ENCODE measurements at places on chromosomes 13 and 19.
A peak's percentile ranks its signal among the peaks of the same experiment; 100 is the strongest.

DNA sequence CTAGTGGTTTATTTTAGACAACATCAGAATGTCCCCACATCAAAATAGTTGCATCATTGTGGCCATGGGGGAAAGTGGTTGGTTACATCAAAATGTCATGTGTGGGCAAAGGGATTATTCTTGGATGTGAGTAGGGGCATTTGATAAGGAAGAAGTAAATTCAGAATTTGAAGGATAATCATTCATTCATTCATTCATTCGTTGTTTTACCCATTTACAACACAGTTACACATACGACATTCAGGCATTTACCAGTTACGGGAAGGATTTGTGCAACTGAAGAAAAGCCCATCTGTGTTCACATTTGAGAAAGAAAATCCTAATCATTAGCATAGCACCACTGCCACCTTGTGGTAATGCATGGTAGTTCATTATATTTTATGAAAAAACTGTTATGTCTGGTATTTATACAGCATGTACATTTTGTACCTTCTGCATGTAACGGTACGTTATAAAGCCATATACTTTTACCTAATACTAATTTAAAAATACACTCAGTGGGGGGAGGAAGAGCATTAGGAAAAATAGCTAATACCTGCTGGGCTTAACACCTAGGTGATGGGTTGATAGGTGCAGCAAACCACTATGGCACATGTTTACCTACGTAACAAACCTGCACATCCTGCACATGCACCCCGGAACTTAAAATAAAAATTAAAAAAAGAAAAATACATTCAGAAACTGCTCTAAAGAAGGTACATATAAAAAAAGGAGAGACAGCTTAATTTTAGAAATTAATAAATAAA lies 62.1 kb downstream of the DGKH start:
- peak; percentile 84 for DNase-seq

GRCh38 chr19:40342644-40343311 lies 5.4 kb downstream of the C19orf47 start:
- no peak for DNase-seq

- DNase-seq, result peak; percentile 96
Observed at GRCh38 chr13:97223711-97224541, 1.8 kb downstream of the MBNL2 start.

DNA sequence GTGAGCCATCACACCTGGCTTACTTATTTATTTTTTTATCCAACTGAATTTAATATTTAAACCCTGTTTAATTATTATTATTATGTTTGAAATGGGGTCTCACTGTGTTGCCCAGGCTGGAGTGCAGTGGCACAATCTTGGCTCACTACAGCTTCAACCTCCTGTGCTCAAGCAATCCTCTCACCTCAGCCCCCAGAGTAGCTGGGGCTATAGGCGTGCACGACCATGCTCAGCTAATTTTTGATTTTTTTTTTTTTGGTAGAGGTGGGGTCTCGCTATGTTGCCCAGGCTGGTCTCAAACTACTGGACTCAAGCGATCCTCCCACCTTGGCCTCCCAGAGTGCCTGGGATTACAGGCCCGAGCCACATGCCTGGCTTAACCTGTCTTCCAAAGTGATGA lies 32.5 kb downstream of the SPTBN4 start:
- DNase-seq, result no peak

GRCh38 chr13:31946091-31946770 lies 85.3 kb upstream of the FRY start:
- no peak for DNase-seq

DNA sequence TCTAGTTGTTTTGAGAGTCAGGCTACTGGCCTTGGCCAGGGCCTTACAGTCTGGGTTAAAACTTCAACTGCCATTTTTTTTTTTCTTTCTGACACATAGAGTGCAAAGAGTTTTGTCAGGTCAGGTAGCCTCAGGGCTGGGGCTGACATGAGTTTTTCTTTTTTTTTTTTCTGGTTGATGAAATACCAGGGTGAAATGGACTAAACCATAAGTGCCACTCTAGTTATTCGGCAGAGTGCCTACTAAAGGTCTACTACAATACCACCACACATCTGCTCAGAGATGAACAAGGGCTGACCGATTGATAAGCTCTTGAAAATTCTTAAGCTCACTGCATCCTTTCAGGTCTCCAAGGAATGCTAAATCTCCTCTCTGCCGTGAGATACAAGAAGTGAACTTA lies 4.4 kb upstream of the ZNF320 start:
- no peak for DNase-seq

DNA sequence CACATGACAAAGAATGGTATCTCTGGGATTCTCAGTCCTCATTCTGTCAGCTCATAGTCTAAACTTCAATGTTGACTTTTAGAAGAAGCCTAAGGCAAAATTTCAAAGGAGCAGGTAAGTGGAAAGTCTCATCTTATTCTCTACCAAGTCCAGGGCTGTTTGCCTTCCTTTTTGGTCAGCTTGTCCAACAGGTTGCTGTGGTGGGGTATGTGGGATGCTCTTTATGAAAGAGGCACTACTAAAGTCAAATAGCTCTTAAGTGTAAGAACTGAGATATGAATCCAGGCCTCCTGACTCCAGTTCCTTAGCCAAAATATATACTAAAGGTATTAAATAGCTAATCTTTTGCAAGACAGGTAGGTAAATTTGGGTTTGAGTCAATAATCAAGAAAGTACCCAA lies 540.6 kb upstream of the SPRY2 start:
- DNase-seq, result no peak

DNA sequence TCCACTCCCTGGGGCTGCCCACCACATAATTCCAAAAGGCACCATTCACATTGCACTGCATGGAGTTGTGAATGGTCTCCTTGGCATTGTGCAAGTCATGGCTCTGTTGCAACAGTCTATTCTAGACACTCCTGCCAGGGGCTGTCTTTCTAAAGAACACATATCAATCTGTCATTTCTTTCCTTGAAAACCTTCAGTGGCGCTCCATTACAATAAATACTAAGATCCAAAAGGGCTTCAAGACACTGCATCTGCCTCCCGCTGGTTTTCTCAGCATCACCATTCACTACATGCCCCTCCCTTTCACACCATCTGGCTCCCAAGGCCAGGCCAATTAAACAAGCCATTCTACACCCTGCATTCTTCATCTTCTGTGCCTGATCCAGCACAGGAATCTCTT lies 32.2 kb upstream of the TM9SF2 start:
- peak; percentile 17 for DNase-seq

DNA sequence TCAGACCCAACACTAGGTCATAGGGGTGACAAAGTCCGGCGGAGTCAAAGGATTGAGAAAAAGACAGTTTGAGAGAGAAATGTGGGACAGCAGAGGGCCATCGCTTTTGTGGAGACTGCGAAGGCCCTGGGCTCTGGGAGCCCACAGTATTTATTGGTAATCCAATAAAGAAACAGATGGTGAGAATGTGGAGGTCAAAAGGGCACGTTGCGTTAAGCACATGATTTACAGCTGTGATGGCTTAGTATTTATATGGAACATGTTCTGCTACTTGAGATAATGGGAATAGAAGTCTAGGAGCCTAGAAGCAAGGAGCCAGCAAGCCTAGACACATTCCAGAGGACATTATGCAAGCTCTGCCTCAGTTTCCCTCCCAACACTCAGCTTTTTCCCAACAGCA lies 2521.1 kb downstream of the PCDH9 start:
- no peak for DNase-seq

DNA sequence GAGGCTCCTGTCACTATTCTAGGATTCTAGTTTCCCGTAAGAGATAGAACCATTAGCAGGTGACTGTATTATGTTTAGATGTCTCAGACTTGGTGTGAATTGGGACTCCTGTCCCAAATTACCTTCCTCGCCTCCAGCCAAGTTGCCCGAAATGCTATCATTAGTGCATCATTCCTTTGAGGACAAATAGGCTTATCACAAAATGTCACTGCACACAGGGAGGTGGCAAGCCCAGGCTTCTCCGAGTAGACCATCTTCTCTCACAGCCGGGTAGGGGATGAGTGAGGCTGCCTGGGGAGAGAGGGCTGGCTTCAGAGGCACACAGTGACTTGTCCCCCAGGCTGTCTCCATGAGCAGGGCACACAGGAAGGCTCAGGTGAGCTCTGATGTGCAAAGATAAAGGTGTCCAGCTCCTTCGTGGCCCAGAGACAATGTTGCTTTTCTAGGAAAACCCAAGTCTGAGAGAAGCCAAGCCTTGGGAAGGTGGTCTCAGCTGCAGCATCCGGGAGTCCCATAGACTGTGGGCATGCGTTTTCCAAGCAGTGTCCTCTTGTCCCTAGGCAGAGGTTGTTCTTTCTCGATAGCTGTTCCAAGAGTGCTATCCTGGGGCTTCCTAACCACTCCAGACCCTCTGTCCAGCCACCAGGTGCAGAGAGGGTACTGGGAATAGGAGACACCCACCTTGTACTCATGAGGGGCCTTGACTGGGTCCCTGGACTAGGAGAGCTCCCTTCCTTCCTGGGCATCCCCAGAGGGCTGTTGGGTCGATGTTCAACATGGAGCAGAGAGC lies 163.1 kb upstream of the TSHZ3 start:
- DNase-seq, result no peak

DNA sequence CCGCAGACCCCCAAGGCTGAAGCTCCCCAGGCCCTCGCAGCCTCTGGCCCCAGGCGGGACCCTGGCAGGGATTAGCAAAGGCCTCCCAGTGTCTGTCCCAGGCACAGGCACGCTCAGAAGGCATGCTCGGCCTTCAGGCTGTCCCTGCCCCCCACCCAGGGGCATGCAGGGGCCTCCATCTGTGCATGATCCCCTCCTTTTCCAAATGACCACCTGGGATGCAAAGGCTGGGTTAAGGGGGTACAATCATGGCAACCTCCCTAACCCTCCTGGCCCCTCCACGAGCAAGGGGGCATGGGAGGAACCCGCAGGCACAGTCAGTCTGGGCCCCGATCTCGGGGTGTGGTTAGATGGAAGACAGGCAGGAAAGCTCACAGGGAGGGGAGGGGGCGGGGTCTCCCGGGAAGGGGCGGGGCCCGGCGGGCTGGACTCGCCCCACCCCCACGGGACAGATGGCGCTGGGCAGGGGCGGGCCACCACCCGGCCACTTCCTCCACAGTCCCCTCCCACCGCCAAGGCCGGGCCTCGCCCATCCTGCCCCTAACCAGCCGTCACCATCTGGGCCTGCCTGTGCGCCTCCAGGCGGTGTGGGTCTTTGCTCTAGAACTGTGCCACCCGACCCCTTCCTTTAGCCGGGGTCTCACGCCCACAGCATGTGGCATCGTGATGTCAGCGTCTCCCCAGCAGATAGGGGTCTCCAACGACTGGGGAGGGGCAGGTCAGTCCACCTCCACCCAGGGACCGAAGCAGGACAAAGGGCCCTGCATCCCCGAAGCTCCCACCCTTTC lies 7.0 kb upstream of the REXO1 start:
- DNase-seq, result peak; percentile 65

GRCh38 chr13:24502533-24503378 lies 9.8 kb downstream of the PARP4 start:
- DNase-seq, result peak; percentile 77

DNA sequence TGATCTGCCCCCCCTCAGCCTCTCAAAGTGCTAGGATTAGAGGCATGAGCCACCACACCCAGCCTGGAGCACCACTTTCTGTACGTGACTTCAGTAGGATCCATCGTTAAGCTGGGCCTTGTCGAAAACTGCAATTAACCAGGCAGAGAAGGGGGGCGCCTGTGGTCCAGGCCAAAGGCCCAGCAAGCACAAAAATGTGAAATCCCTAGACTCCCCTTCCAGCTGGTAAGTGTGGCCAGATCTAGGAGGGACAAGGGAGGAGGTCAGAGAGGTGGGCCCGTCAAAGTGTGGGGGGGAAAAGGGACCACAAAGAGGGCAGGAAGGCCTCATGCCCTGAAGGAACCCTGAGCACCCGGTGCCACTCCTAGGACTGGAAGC lies 13.8 kb downstream of the DDX39A start:
- no peak for DNase-seq

GRCh38 chr19:12126707-12127106 lies 13.4 kb downstream of the ZNF20 start:
- peak; percentile 11 for DNase-seq

- DNase-seq, result no peak
Observed at GRCh38 chr19:58117841-58118575, 20.0 kb upstream of the ZSCAN18 start.

GRCh38 chr13:50358231-50359040 lies 343.2 kb downstream of the KCNRG start:
- DNase-seq, result no peak

DNA sequence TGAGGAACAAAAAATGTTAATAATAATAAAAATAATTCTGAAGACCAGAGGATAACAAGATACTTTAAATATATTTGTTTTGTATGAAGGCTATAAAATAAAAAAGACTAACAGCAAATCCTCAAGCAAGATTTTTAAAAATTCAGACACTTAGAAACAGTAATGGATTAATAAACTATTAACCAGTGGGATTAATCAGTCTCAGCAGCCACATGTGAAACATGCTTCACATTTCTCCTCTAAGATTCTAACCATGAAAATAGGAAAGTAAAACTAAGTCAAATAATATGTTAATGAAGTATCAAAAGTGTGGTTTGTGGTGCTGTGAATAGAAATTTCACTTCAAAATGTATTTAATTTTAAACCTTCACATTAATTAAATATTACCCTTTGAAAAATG lies 57.4 kb downstream of the KCNRG start:
- DNase-seq, result no peak

Data from fibroblast of mammary gland (primary cell).